ENCODE measurements at places on chromosomes 2 and 18.

DNA sequence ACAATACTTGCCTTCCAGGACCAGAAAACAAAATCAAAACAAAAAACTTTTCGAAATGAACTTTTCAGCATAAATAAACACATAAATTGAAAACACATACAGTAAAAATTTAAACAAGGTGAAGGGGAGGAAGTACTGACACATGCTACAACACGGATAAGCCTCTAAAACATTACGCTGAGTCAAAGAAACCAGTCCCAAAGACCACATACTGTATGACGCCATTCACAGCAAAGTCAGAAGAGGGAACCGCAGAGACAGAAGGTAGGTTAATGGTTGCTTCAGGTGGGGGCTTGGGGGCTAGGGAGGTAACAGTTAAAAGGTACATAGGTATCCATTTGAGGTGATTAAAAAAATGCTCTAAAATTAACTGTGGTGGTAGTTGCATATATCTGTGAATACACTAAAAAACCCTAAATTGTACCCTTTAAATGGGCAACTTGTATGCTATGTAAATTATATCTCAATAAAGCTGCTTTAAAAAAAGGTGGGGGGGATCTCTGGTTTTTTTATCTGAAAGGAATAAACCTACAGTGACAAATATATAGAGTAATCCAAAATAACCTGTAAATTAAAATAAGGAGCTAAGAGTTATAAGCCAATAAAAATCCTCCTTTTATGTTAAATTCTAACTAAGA is 7.1 kb downstream of the COX7A2L start:
- no peak for DNase-seq

DNA sequence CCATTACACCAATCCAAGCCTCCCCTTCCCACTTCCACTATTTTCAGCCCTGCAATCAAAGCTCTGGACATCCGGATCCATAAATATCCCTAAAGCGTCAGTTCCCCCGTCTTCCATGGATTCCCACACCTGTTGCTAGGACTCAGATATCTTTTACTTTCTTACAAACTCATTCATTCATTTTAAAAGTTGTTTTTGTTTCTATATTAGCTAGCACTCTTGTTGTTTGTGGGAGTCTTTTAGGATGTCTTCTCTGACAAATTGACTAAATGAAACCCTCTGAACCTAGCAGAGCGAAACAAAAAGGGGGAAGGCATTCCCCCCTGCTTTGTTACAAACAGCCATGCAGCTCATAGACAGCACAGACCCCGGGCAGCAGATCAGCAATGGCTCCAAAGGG is 9.0 kb upstream of the NBAS start:
- no peak for DNase-seq

DNA sequence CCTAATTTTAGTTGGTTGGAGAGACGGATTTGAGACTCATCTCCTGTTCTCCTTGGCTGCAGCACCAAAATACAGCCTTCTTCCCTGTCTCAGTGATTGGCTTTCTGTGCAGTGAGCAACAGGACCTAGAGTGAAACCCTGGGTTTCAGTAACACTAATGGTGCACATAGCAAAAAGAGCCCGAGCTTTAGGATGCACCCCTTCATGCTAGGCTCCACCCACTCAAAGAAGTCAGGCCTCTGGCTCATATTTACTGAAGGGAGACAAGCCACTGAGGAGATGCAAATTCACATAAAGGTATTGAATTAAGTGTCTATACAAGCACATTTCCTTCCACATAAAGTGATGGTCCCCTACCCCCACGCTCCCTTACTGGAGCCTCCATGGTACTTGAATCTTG is 131.9 kb upstream of the CHAC2 start:
- DNase-seq = no peak

- no peak for DNase-seq
These were observed 771.5 kb downstream of the GALR1 start for GRCh38 chr18:78021196-78021595.

- no peak for DNase-seq
These were observed 67.5 kb downstream of the ZEB2 start for GRCh38 chr2:144452169-144452988.

DNA sequence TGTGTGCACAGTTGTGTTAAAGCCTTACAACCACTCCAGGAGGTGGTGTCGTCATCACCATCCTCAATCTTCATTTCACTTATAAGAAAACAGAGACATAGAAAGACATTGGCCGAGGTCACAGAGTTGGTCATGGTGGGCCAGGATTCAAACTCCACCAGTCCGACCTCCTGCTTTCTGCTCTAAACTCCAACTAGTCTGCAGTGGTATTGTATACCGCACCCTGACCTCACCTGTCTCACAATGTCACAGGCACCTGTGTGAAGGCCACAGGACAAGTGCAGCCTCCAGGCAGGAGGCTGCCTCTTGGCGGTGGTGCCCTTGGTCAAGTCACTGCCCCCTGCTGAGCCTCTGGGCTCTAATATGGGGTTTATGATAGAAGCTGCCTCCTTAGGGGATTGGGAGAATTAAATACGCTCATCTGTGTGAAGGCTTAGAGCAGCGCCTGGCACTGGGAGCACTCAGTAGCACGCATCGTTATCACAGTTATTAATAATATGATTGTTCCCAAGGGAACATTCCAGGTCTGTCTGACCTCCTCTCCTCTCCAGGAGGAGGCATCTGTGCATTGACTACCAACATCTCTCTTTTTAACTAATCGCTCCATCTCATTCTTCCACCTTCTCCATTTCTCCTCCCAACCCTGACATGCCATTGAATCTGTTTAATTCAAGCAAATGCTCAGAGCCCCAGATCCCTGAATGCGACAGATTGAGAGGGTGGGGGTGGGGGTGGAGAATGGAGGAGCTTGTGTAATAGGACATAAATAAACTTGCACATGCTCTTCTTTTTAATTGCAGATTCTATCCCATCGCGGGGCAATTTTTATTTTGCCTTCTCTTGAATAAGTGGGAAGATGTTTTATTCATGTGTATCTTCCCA is 112.7 kb downstream of the MCFD2 start:
- no peak for DNase-seq

DNA sequence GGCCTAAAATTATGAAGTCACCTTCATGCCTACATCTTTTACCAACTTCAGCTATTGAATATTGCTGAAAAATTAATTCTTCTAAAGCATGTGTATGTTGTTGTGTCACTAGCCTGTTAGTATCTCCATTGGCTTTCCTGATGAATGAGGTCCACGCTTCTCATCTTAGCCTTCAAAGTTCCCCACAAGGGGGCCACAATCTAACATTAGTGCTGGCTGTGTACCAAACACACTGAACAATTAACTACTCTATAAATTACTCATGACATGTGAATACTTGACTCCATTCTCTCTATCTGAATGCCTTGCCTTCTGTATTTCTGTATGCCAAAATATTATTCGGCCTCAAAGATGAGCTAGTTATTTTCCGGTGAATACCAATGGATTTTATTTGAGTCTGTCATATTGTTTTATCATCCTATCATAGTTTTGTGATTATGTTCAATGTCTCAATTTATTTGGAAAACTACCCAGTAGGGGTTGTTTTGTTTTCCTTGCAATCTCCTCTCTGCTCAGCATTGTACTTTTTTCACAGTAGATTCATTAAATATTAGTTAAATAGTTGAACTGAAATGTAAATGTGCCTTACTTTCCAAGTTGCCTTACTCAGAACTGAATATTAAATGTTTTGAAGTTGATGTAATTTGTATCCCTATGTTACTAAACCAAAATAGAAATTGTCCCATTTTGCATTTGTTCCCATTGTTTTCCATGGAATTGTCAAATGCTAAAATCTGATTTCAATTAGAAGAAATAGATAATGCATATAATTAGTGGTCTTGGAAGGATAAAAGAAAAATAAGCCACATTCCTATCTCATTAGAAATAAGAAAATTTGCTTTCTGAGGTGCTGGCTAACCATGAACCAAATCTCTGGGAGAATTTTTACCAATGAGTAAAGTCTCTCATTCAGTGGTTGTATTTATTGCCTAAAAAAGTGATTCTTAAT is 208.4 kb upstream of the COL3A1 start:
- no peak for DNase-seq

DNA sequence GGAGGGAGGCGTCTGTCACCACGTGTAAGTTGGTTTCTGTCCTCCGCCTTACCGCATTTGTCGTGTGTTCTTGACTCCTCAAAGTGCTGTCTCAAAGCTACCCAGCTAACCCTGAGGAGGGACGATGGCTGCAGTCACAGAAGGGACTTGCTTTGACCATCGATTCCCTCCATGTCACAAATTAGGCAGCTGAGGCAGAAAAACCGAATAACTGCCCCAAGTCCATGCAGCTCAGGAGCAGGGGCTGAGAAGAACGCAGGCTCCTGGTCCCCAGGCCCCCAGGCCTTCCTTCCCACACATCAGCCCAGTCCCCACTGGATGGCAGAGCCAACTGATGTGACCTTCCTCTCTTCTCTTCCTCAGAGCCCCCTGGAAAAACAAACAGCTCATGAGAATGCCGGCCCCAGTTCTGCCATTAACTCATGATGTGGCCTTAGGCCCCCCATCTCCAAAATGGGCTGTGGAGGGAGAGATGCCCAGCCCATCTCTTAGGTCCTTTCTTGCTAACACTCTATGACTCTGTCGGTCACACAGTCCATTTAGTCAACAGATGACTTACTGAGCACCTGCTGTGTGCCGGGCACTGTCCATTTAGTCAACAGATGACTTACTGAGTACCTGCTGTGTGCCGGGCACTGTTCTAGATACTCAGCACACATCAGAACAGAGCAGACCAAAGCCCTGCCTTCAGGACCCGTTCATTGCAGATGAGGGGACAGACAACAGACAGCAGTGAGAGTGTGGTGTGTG is 19.6 kb downstream of the MTERF4 start:
- no peak for DNase-seq

GRCh38 chr18:78875016-78875777 is 104.4 kb upstream of the SALL3 start:
- no peak for DNase-seq

DNA sequence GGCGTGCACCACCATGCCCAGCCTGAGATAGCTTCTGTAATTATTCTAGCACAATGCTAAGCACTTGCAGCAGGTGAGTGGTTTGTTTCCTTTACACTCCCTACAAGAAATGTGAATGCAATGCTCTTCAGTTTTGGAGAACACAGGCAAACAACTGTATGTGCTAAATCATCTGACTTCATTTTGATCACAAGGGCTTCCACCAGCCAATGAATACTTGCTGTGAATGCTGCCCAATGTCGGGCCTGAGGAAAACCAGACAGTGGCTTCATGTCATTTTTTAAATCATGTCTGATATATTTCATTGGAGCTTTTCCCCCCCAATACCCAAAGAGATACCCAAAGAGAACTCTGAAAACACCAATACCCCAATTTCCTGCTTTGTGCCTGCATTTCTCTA is 155.6 kb upstream of the XPO1 start:
- DNase-seq = no peak

- DNase-seq = no peak
These were observed 5.0 kb downstream of the EVA1A start for GRCh38 chr2:75555701-75556100.

DNA sequence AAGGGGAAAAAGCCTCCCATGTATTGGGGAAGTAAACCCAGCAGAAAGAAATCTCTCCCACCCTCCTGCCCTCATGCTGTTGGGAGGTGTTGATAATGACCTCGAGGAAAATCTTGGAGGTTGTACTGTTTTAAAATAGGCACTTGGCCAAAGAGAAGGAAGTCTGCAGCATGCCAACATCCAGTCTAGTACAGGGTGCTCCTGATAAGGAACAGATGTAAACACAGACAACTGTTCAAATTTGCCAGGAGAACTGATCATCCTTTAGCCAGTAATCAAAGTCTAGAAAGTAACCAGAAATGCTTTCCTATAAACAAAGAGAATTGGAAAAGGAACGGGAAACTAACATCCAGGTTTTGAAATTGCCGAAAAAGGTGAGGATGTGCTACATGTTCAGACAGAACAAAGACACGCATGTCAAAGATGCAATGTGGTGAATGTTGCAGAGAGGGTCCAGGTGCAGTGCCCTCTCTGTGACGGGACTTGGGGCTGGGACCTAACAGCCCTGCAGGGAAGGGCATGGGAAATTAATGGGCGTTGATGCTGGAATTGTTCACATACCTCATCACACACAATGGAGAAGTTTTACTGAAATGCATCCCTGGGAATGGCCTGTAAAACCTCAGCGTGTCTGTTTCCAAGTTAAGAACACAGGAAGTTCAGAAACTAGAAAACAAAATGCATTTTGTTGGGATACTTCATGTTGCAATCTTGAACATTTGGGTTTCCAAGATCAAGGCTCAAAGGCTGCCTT is 125.7 kb upstream of the RND3 start:
- no peak for DNase-seq

GRCh38 chr2:130798472-130799218 is 38.1 kb upstream of the ARHGEF4 start:
- no peak for DNase-seq

DNA sequence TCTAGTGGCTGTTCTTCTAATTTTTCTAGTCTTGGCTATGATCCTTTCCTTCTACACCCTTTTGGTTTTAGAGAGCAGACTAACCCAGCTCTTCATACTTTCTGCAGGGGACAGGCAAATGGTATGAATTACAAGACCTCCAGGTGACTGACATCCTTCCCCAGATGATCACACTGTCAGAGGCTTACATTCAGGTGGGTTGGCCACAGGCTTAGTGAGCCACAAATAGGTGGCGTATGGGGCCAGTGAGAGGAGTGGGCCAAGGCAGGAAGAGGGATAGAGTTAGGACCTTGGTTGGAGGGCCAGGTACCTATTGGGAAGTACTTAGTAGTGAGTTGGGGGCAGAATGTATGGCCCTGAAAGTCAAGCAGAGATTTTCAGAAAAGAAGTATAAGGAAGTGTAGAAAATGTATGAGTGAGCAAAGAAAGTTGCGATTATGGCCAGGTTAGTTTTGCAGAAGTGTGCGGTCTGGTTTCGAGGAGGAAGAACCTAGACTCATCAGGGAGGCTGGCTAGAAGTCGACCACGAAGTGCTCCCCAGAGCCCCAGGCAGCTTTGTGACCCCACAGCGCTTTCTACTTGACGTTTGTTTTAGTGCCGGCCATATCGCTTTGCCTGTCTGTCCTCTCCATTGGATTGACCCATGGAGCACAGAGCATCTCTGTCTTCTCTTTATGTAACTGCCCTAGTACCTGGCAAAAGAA is 20.0 kb downstream of the SFTPB start:
- no peak for DNase-seq

- no peak for DNase-seq
These were observed 30.4 kb downstream of the MTERF4 start for GRCh38 chr2:241071677-241072111.

GRCh38 chr2:15764683-15765011 is 173.0 kb downstream of the DDX1 start:
- DNase-seq = no peak

GRCh38 chr18:23612434-23613090 is 26.3 kb upstream of the NPC1 start:
- no peak for DNase-seq

- DNase-seq = no peak
These were observed 14.6 kb downstream of the NOL10 start for GRCh38 chr2:10675131-10675530.

DNA sequence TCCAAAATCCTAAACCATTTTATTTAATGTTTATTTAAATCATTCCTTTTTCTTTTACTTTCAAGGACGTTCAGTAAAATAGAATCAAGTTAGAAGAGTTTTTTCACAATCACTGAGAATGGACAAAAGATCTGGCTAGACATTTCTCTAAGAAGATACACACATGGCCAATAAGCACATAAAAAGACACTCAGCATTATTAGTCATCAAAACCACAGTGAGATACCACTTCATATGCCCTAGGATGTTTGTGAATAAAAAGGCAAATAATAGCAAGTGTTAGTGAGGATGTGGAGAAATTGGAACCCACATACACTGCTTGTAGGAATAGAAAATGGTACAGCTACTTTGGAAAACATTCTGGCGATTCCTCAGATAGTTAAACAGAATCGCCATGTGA is 76.1 kb downstream of the RHBDD1 start:
- no peak for DNase-seq

GRCh38 chr18:31990823-31991222 is 27.8 kb upstream of the RNF125 start:
- DNase-seq = no peak
